Stimulated activated CD4-positive, alpha-beta T cell treated with anti-CD3 and anti-CD28 coated beads, Interleukin-4, amount 100 ng/mL, for 24 hours (primary cell): ENCODE measurements at places on chromosomes 13 and 19.

DNA sequence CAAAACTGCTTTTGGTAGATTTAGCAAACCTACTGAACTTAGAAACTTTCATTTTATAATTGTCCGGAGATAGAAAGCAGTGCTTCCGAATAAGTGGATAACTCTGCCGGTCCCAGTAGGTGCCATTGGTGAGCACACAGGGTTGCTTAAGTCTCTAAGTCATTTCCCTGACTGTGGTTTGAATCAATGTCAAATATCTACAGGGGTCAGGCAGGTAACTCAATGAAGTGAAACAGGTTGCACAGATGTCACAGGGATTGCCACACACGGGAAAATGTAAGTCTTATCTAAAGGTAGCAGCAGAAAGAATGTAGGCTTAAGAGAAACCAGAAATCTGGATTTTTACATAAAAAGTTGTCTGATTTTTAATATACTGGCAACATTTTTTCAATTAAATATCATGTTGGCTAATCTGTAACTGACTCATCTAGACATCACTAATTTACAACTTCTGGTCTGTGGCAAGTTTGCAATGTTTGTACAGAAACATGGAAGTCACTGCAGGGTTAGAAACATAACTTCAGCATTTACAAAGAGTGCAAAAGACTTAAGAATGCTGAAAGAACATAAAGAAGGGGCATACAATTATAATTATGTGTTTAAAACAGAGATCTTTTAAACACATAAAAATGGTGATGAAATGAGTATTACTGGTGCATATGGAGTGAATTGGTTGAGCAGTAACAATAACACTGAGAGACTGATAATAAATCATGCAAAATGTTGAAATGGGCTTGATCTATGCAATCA, 14.3 kb upstream of the LRRC63 start:
- DNase-seq, result no peak

DNA sequence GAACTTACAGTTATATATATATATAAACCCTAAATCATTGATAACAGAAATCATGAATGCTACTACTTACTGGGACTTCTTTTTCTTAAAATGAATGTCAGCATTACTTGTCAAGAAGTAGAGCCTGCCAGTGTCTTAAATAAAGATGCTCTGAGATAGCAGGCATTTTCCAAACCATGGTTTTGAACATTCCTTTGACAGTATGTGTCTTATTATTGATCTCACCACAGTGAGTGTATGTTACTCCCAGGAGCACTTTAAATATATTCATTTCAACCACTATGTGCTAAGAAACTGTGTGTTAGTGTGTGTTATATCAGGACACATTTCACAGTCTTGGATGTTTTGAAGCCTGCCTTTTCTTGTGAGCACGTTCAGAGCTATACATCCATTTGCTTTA, 28.2 kb downstream of the TNFRSF19 start:
- DNase-seq, result no peak

GRCh38 chr13:99506634-99507033, 5.4 kb downstream of the TM9SF2 start:
- no peak for DNase-seq

DNA sequence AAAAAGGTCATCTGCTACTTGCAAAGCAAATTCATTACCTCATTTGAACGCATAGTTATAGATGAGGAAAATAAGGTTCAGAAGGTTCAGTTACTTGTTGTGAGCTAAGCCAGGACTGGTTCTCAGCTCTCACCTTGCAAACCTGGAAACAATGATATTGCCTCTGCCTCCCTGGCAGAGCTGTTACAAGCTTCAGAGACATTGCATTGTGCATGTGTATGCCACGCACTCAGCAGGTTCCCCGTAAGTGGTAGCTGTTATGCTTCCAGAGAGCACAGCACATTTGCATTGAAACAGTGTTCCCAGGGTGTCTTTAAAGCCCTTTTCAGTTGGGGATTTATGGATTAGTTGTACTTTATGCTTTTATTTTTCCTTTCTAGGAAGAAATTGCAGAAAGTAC, 80.6 kb downstream of the DGKH start:
- DNase-seq, result no peak

GRCh38 chr13:36549755-36550154, 117.5 kb downstream of the CCNA1 start:
- DNase-seq, result no peak

DNA sequence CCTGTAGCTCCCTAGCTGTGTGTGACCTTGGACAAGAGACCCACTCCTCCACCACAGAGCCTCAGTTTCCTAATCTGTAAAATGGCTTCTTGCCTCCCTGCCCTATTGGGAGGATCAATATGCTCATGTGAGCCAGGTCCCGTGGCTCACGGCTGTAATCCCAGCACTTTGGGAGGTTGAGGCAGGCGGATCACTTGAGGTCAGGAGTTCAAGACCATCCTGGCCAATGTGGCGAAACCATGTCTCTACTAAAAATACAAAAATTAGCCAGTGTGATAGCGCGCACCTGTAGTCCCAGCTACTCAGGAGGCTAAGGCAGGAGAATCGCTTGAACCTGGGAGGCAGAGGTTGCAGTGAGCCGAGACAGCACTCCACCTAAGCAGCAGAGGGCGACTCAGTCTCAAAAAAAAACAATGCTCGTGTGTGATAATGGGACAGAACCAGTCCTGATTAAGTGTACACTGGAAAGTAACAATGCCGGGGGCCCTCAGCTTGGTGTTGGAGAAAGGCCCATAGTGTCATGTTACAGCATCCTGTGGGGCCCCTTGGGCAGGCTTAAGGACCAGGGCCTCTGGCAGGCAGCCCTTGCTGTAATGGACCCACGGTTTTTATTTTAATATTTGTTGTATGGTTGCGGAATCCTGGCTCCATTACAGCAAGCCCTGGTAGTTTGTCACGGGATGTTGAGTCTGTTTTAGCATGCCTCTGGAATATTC, 6.8 kb downstream of the RPS11 start:
- DNase-seq, result peak; percentile 50

GRCh38 chr19:8044018-8044417, 8.5 kb upstream of the CCL25 start:
- DNase-seq, result no peak

DNA sequence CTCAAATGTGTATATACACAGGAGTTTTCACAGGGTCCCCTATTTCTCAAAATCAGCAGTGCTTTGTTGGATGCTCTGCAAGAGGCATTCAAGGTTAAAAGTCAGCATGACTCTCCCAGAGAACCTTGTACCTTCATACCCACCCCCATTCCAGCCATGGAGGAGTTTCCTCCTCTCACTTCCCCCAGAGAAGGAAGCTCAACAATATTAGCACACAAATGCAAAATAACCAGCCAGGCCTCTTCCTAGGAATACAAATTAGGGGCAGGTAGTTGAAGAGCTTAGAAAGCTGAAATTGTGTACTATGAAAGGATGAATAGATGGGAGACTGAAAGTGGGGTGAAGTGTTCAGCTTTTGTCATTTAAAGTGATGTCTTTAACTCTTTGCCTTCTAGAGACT, 43.8 kb downstream of the SPRY2 start:
- DNase-seq, result no peak

DNA sequence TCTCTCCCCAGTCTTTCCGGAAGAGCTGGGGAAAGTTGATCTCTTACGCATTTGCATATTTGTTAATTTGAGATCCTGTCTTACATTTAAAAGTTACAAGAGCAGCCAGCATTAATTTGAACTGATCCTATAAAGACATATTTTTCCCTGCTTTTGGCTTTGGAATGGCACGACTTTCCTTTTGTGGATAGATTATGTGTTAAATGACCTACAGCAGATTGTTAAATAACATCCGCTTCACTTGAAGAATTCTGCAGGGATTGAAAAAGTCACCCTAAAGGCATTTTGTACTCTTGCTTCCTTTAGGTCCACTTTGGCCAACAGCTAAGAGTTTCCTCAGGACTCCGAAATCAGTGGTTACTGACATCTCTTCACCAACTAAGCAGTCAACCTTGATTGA, 334.0 kb downstream of the TBC1D4 start:
- no peak for DNase-seq

DNA sequence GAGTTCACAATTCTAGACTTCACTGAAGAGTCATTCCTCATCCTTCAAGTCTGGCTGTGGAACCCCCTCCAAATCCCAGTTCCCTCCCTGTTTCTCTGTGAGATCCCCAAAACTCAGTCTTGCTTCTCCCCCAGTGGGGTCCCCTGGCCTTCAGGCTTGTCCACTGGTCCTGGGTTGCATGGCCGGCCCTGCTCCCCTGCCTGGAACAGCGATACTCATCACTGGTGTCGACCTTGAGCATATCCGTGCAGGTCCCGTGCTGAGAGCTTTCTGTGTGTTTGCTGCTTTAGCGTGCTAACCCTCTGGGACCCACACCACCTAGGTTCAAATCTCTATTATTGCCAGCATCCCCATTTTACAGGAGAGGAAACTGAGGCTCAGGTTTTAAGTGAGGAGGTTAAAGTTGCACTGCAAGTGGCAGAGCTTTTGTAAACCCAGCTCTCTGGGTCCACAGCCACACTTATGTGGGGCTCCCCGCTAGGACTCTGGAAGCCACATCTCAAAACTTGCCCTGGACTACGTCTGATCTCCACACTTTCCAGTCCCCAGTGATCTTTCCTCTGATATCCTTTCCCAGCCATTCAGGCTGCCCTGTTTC, 15.5 kb downstream of the LIPE start:
- DNase-seq, result no peak

DNA sequence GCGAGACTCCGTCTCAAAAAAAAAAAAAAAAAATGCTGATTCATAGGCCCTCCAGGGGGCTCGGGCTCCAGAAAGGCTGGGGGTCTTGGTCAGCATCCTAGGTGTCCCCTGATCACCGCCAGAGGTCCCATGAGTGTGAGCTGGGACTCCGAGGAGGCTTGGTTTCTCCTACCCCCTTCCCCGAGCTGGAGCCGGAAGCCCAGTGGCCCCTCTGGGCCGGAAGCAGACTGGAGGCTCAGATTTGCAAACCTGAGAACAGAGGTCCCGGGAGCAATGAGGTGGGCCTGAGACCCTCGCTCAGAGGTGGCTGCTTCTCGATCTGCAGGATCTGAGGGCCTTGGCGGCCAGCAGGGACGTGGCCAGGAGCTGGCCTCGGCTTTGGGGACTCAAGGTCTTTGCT, 41.5 kb downstream of the EFNA2 start:
- DNase-seq, result no peak

DNA sequence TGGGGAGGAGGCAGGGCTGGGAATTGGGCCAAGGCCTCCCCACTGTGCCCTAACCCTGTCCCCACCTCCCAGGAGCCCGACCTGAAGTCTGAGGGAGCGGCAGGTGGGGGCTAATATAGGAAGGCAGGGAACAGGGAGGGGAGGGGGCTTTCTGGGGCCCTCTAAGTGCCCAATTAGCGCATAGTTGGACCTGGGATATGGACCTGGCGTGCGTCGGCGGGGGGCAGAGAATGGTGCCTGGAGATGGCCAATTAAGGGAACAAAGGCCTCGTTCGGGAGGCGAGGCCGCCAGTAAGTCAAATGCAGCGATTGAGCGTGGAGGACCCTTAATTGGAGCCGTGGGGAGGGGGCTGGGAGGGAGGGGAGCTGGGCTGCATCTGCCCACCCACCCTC, at the start of gene C19orf85:
Gene C19orf85 (minus strand): TSS at position 90 of the 393 bp plus-strand sequence. CDS start 197 bp downstream, outside the sequence.
- DNase-seq, result no peak

DNA sequence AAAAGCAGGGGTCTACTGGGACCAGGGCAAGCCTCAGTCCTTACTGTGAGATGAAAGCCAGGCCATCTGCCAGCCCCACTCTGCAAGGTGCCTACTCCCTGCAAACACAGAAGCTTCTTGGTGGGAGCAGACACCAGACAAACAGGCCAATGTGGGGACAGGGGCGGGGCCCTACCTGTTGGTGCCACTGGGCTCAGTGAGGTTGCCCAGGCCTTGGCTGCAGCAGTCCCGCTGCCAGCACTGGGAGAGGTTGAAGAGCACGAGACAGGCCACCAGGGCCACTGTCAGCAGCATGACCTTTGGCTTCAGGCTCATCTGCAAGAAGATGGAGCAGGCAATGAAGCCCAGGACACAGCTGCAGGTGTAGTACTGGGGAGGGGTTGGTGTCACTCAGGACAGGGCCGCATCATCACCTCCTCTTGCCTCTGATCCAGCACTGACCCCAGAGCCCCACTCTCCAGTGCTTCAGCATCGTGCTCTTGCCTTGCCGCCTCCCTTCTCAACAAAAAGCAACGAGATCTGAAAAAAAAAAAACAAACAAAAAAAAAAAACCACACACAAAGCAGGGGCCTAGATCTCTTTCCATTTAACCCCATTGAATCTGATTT, 72.6 kb downstream of the NBEA start:
- DNase-seq, result no peak
